NCI-H187 treated with DMSO at 0.1 percent for 48 hours (cell line): ENCODE measurements at places on chromosomes 11 and 22.

GRCh38 chr11:88035271-88035670, 140.0 kb downstream of the RAB38 start:
- no peak for DNase-seq

DNA sequence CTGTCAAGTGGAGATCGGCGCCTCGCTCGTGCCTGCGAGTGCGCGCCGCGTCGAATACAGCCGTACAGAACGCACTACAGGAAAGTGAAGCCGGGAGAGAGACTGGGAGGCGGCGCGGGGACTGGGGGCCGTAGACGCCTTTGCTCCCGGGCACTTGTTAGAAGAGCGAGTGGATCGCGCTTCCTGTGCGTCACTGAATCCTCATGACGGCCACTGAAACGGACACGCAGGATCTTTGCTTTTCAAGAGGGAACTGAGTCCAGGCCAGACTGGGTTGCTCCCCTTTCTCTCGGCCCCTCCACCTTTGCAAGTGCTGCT, 314 bp downstream of the RIC8A start:
- no peak for DNase-seq

DNA sequence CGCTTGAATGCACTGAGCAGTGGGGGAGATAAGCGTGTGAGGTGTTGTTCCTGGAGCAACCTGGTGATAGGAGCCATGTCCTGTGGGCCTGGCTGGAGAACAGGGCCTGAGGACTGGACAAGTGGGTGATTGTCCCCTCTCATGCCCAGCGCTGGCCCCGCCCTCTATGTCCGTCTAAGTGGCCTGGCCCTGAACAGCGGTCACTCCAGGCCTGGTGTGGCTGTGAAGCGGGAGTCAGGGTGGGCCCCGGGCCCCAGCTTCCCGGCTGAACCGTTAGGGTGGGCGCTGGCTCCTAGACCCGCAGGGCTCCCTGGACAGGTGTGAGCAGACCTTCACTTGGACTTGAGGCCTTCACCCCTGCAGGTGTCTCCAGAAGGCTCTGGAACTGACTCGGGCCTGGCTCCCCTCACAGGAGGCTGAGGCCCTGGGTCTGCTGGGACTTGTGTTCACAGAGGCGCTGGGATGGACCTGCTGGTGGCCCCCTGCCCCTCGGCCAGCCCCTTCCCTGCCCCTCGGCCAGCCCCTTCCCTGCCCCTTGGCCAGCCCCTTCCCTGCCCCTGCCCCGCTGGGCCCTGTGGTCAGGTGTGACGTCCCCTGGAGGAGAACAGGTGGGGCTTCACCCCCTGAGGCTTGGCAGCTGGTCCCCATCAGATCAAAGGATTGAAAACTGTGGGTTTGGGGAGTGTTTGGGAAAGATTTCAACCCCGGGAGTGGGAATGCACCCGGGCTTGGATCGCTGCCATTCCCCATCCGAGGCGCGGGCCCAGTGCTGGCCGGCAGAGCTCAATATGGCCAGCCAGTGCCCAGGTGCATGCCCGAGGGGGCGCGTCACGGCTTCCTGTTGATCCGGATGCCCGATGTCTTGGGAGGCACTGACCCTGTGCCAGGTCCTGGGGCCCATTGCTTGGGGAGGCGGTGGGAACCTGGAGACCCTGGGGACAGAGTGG, 3.2 kb upstream of the MUC6 start:
- DNase-seq: no peak

DNA sequence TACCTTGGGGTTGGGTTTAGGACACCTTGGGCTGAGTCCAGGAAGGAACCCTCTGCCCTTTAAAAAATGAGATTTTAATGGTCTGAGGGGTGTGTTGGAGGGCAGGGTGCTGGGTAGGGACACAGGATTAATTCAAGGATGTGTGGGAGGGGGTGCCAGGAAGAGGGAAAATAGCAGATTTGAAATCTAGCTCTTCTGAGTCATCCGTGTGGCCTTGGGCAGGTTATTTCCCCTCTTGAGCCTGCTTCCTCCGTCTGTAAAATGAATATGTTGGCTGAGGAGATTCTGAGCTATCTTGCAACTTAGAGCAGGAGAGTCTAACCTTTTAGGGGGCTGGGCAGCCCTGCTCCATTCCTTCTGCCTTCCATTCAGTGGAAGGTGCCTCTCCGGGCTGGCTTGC, 3.0 kb downstream of the TSPAN18 start:
- DNase-seq: no peak

DNA sequence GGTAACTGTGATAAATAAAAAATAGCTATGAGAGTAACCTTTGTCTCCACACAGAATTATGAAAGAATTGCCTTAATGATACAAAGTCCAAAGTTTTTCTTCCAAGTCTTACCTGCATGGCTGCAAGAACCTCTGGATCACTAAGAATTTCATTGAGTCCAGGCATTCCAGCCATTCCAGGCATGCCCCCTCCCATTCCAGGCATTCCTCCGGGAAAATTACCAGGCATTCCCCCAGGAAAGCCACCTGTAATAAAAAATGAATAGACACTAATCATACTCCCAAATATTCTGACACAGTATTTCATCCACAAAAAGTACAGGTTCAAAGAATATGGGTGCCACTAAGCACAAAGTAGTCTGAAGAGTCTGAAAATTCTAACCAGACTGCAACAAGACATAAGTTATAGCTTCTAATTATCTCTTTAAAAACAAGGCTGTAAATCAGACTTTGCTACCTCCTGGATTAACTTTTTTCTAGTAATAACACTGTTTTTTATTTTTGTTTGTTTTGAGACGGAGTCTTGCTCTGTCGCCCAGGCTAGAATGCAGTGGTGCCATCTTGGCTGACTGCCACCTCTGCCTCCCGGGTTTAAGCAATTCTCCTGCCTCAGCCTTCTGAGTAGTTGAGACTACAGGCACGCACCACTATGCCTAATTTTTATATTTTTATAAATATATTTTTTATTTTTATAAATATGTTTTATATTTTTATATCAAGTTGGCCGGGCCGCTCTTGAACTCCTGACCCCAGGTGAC, 8.0 kb upstream of the SLC25A17 start:
- DNase-seq: no peak

DNA sequence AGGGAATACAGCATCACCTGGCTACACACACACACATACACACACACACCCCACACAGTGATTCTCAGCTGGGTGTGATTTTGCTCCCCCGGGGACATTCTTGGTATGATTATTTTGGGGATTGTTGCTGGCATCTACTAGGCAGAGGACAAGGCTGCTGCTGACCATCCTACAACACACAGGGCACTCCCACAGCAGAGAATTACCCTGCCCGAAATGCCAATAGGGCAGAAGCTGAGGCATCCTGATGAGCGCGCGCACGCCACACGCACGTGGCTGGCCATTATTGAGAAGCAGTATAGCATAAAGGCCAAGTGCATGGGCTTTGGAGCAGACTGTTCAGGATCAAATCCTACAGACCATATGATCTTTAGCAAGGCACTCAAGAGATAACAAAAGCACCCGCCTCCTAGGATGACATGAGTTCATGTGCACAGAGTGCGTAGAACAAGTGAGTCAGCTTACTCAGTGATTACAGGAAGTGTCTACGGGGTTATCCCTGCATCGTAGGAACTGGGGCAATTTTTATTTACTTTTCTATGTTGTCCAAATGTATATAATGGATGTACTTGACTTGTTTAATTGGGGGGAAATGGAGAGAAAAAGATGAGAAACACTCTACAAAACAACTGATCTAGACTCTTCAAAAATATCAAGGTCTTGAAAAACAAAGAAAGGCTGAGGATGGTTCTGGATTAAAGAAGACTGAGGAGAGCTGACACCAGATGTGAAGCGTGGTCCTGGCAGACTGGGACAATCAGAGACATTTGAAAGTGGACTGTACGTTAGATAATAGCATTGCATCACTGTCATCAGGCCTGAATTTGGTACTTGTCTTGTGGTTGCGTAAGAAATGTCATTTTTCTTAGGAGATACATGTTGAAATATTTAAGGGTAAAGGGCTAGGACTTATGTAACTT, 7.2 kb upstream of the EHD1 start:
- no peak for DNase-seq

DNA sequence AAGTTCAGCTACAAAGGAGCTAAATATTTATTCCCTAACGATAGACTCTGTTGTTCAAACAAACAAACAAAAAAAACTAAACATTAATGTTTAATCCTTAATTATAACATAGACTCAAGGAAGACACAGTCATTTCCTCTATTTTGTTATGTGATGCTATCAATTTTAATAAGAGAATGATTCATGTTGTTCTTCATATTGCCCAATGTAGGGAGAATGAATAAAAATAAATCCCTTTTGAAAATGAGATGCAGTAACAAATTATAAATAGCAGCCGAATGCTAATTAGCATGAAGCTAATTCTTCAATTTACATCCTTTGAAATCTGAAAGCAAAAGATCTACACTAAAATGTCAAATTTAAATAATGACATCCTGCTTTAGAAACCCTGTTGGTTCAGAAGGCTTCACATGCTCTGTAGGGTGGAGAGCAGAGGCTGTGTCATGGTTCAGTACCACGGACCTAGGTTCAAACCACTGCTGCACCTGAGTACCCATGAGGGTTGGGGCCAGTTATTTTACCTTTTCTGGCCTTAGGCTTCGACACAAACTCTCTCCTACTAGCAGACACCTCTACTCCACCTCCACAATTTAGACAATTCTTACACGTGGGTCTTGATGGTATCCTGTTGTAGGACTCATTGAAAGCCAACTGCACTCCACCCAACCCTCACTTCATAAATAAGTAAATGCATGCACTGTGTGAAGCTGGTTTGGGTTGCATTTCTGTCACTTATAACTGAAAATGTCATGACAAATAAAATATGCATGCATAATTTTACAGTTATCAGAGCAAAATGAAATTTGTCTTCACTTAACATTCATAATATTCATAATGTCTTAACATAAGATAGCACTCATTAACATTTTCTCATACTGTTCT, 89.0 kb downstream of the RRAS2 start:
- DNase-seq: no peak

- no peak for DNase-seq
Measured at GRCh38 chr11:78838417-78838816, 263.8 kb upstream of the NARS2 start.

DNA sequence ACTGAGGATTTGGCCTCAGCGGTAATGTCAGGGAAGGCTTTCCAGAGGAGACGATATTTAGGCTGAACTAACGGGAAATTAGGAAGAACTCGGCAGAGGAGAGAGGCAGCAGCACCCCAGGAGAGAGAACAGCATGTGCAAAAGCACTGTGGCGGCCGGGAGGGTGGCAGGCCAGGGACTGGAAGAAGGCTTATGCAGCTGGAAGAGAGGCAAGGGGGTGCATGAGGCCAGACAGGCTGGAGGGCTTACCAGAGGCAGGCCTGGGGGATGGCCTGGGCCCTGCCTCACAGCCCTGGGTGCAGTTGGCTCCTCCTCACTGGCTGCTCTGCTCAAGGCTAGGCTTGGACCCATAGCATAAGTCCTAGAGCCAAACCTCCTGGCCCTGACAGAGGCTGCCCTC, 7.7 kb upstream of the NPAS4 start:
- no peak for DNase-seq

GRCh38 chr22:43293259-43293654, 49.9 kb downstream of the SCUBE1 start:
- DNase-seq: no peak

GRCh38 chr11:35324981-35325380, 94.4 kb downstream of the SLC1A2 start:
- no peak for DNase-seq

GRCh38 chr11:69352166-69352565, 58.2 kb downstream of the MYEOV start:
- DNase-seq: no peak

- DNase-seq: no peak
Measured at GRCh38 chr22:38056969-38057891, at the start of gene PICK1. TSS of gene PICK1 (plus strand) at chr22:38057404. CDS start at chr22:38057810, 406 bp downstream.

DNA sequence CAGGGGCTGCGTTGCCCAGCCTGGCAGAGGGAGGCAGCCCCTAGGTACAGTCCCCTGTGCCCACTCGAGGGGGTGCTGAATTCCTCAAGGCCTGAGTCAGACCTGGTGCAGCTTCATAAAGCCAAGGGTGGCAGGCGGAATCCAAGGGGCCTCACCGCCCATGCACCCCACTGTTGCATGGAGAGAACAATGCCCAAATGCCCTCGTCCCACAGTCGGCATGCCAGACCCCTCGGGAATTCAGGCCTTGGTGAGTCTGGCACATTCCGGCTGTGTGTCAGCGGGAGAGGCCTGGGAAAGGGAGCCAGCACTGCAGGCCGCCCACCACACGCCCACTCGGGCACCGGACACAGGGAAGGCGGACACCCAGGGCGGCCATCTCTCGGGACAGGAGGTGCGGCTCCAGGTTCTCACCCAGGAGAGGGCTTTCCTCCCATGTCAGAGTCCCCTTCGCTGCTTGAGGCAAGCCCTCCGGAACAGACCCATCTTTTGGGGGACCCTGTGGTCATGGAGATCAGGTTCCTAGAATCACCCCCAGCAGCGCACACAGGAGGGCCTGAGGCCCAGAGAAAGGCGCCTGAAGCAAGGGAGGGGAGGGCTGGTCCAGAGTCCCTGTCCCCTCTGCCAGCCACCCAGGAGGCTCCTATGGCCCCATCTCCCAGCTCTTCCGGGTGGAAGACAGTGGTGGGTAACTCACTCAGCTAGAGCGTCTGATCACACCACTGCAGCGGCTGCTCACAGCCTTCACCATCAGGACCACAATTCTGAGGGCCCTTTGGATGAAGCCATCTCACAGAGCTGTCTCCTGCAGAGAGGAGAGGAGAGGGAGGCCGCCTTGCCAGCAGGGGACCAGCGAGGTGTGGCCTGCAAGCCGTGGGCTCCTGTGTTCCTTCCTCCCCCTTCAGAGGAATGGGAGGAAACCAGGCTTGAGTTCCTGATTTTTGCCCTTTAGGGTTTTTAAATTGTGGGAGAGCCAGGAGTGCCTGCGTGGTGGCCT, 31.6 kb upstream of the KCNQ1OT1 start:
- no peak for DNase-seq

GRCh38 chr11:124582565-124582964, 12.8 kb downstream of the OR8A1 start:
- DNase-seq: no peak

GRCh38 chr11:9118277-9118676, 26.9 kb upstream of the SCUBE2 start:
- DNase-seq: no peak

GRCh38 chr22:28792491-28793383, 7.6 kb downstream of the XBP1 start:
- DNase-seq: no peak

DNA sequence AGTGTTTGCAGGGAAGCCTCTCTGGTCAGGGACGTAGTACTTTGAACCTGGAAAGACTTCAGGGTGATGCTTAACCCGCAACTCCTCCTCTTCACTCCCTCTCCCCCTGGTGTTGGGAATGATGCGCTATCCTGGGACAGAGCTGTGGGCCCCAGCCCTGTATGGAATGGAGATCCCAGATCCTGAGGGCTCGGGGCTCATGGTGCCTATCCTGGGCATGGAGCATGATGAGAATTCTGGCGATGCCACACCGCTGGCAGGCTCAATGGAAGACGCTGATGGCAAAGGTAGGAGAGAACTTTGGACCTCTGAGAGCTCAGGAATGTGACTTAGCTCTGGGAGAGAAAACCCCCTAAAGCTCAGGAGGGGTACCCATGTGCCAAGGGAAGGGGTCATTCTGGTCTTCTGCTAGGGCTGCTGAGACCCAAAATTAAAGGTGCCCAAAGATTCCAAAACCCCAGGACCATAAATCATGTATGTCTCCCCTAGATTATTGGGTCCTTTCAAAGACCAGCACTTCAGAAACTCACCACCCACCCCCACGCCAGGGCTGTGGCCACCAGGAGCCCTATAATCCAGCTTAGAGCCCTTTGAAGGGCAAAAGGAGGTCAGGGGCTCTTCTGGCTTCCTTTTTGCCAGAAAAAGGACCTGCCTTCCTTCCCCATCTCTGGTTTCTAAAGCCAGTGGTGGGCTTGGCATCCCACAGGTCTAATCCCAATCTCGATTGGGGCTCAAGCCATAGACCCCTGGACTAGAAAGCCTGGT, 52.5 kb downstream of the BTG4 start:
- DNase-seq: no peak
